ENCODE measurements at places on chromosomes 12 and 14. TPM values are rescaled to one million over a fixed set of nuclear protein-coding genes. Genes with fewer than 3 reads are reported as not detected.

SLC6A15 gene
- total RNA-seq, result 0.80 TPM

KLRB1 gene
- total RNA-seq, result not detected

MANSC1 gene
- total RNA-seq, result 43.6 TPM

KRT6C gene
- not detected for total RNA-seq

CLEC4D gene
- not detected for total RNA-seq

CRIP2 gene
- total RNA-seq, result 173 TPM

NPAS3 gene
- total RNA-seq, result 0.13 TPM

PRICKLE1 gene
- total RNA-seq, result 18.0 TPM

ACVRL1 gene
- total RNA-seq, result 422 TPM

PMEL gene
- total RNA-seq, result 0.40 TPM

RASSF9 gene
- total RNA-seq, result 1.7 TPM

LRP1-AS gene
- total RNA-seq, result not detected
